Renal cortex interstitium (tissue), 15 donors: ENCODE measurements at places on chromosomes 3 and 15. TPM values are rescaled to one million over a fixed set of nuclear protein-coding genes. Genes with fewer than 3 reads are reported as not detected.

Gene CASR
- polyA plus RNA-seq, result 30.5 TPM

Gene PLCH1
- polyA plus RNA-seq, result 11.0 TPM

Gene NKIRAS1
- polyA plus RNA-seq, result 14.7 TPM

Gene LRRC3B
- 1.9 TPM for polyA plus RNA-seq

DNA sequence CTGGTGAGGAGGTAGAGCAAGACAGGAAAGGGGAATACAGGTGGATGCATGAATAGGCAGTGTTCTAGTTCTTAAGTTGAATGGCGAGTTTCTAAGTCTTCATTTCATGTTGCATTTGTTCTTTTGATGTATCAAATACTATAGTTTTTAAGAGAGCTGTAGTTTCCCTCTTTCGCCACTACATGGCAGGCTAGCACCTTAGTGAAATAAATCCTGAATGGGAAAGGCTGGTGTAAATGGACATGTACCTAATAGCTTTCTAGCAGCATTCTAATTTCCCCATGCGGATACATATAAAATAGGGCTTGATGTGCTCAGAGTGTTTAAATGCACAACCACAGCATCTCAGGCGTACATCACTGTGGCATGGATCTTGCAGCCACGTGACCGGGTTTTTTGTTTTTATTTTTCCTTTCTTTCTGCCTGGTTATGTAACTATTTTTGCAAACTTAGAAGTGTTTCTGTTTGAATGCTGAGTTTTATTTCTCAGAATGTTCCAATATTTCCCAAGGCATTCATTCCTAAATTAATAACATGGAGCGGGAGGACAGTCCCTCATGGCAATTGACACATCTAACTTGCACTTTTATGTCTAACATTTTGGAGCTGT lies 23.5 kb upstream of the CLN6 start:
- DNase-seq, result no peak

- DNase-seq, result no peak
Measured at GRCh38 chr3:159200176-159200575, 398.3 kb downstream of the MFSD1 start.

DNA sequence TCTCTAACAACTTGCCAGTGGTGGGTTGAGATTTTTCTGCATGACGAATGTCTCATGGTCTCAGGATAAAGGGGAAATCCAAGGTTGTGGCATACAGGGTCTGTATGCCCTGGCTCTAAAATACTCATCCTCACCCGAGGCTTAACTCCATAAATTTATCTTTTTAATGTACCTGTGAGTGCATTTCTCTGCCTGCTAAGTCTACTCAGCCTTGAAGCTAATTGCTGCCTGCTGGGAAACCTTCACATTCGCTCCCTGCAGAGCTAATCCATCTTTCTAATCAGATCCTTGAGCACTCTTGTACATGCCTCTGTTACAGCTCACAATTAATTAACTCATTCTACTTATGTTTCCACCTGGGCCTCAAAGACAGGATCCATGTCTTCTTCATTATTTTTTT lies 93.8 kb downstream of the CMSS1 start:
- DNase-seq, result no peak

DNA sequence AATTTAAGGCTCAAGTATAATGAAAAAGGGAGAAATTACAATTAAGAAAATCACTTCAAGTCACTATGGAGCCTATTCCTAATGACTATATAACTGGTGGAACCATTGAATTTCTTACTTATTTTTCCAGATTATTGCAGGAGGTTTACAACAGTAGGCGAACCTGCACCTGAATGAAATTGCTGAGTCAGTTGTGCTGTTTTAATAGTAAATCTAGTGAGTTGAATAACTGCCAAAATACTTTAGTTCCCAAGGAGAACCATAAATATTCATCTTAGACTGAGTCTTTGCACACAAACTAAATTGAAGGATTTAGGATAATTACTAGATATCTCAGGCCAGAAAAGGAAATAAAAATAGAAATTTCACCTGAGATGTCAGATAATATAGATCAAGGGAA lies 1052.8 kb downstream of the NAALADL2 start:
- no peak for DNase-seq

DNA sequence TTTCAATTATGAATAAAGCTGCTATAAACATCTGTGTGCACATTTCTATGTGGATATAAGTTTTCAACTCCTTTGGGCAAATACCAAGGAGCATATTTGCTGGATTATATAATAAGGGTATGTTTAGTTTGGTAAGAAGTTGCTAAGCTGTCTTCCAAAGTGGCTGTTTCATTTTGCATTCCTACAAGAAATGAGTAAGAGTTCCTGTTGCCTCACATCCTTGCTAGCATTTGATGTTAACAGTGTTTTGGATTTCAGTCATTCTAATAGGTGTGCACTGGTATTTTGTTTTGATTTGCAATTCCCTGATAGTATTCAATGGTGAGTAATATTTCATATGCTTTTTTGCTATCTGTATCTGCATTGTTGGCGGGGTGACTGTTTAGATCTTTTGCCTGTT lies 120.7 kb upstream of the MDFIC2 start:
- no peak for DNase-seq

- no peak for DNase-seq
Measured at GRCh38 chr3:4838621-4839022, 140.6 kb upstream of the BHLHE40 start.

DNA sequence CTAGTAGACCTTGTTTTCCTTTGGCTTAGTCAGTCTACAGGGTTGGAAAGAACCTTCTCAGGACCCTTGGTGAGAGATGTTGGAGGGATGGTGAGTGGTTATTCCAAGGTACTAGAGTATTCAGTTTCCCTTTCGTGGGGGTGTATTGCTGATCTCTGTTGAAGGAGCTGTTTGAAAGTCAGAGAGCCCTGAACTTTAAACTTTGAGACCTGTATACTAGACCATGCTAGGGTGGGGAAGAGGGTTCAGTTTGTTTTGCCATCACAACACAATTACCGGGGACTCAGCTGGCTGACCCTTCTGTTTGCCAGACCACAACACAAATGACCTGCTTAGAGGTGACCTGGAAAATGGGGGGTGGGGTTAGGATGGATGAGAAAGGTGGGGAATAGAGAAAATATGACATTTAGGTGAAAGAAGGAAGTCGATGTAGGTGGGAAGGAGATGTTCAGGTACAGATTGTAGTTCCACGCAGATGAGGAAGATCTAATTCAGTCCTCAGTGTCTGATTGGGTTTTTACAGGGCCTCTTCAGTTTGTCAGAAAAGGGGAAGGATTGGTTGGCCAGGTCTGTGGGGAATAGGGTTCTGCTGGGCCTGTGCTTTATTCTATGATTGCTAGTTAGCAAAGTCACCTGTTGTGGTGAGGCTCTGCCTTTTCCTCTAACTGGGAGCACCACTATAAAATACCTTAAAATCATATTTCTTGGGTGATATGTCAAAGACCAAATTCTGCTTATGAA lies 6.8 kb downstream of the UBE2E2 start:
- no peak for DNase-seq

DNA sequence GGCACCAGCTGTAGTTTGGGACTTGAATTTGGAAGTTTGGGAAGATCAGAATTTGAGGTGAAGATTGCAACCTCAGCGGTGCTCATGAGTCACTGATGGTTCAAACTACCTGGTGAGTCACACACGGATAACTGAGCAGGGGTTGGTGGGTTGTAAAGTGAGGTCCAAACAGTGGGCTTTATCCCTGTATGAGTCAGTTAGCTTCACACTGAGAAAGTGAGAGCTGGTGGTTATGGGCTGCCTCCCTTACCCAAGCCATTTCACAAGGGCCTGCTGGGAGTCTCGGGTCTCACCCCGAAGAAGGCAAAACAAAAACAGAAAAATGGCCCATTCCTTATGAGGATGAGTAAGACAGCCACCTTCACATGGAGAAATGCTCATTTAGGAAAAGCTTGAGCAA lies 77.0 kb downstream of the ITGA11 start:
- no peak for DNase-seq

GRCh38 chr15:91862891-91863504 lies 9.5 kb downstream of the SLCO3A1 start:
- no peak for DNase-seq

DNA sequence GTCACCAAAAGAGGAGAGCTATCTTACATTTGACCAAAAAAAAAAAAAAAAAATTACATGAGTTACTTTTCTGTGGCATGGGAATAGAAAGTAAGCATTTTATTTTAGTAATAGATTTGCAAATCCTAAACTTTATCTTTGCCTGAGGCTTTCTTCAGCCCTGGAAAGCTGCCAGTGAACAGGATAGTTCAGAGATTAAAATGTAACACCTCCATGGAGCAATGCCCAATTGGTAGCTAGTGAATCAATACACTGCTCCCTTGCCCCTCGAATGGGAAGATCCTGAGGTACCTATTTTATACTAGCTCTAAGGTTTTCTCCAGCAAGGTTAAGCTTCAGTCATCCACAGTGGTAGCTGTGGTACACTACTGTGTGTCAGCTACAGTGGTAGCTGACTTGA lies 867.1 kb downstream of the NAALADL2 start:
- no peak for DNase-seq

DNA sequence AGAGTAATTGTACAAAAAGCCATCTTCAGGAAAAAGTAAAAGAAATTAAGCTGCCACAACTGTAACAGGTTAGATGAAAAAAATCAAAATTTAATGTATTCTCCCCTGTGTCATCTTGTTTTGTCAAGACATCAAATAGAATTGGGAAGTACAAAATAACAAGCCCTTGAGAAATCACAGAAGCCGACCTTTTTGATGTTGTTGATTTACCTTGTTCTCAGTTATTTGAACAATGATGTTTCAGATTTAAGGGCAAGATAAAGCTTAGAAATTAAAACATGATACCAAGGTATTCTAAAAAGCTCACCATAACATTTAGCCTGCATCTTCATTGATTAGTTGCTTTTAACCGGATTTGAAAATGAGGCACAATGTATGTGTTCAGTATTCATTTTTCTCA lies 523.0 kb downstream of the FOXP1 start:
- no peak for DNase-seq

DNA sequence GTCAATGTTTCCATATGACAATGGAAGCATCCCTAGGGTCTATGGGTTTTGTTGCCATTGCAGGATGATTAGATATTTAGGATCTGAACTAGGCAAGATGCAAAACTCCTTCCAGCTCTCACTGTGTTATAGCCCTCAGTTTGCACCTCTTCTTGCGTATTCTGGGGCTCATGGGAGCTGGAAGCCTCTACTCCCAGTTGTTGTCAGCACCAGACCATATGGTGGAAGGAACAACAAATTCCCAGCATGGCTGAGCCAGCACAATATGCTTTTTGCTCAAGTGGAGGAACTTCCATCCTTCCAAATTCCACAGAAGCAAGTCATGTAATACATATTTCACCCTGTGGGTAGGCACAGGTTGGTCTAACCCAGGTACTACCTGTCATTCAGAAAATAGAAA lies 18.5 kb upstream of the CTXND1 start:
- DNase-seq, result no peak

GRCh38 chr15:47764666-47765065 lies 47.4 kb downstream of the SEMA6D start:
- no peak for DNase-seq

DNA sequence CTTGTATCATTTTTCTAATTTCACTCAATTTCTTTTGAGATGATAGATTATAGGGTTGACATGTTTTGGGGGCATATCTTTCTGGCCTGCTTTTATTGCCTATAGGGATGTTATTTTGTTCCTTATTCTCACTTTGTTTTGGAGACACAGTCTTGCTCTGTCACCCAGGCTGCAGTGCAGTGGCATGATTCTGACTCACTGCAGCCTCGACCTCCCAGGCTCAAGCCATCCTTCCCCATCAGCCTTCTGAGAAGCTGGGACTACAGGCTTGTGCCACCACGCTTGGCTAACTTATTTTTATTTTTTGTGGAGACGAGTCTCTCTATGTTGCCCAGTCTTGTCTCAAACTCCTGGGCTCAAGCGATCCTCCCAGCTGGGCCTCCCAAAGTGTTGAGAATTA lies 72.8 kb upstream of the FAN1 start:
- no peak for DNase-seq

- no peak for DNase-seq
Measured at GRCh38 chr15:43134157-43134635, 810 bp downstream of the TMEM62 start.
